ENCODE measurements at places on chromosomes 11 and 22. TPM values are rescaled to one million over a fixed set of nuclear protein-coding genes. Genes with fewer than 3 reads are reported as not detected.

- DNase-seq: no peak
These were observed 227.4 kb upstream of the FAT3 start for GRCh38 chr11:91997226-91997625.

- DNase-seq: no peak
These were observed 55.0 kb downstream of the MICAL2 start for GRCh38 chr11:12165237-12165875.

Gene UPB1
- not detected for total RNA-seq

GRCh38 chr11:105033781-105034180 lies 1.2 kb downstream of the CASP1 start:
- no peak for DNase-seq

DNA sequence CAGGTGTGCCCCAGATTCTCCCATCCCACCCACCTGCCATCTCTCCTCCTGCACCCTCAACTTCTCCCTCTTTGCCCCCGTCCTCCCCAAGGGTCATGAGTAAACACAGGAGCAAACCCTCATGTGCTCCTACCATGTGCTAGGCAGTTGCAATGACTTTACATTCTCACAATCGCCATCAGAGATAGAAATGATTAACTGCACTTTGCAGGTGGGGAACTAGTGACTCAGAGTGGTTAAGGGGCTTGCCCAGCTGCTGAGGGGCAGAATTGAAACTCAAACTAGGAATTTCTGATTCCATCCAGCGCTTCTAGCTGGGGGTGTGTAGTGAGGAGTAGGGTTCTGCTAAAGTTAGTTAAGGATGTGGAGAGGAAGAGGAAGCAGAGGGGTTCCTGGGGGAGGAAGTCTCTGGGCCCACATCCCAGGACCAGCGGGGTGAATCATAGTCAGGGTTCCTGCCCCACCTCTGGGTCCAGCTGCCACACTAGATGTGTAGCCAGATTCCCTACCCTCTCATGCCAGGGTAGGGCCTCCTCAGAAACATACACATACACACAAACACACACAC lies 16.0 kb upstream of the PRG2 start:
- DNase-seq: peak; percentile 80

GRCh38 chr11:75664389-75664788 lies 4.4 kb downstream of the MAP6 start:
- no peak for DNase-seq

DNA sequence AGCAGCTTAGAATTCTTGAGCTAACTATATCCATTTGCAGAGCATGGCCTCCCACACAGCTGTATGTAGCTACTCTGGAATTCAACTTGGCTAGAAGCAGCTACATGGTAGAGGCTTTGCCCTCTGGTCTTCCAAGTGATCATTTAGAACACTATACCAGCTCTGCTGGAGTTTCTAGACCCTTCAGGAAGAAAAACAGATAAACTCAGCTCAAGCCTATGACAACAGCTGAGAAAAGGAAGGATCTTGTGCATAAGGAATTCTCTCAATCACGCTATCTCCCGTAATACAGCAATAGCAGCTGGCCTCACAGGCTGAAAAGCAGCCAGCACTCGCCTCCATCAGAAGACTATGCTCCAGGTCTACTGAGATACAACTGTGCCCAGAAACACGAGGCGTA lies 50.6 kb upstream of the APOA1 start:
- DNase-seq: no peak

- no peak for DNase-seq
These were observed 938 bp downstream of the SAA4 start for GRCh38 chr11:18235394-18236334.
